T-helper 2 cell treated with Interferon-gamma antibody and Interleukin-4, amounts not matched to agents 5 μg/mL and 100 μg/mL, for 36 hours (primary cell): ENCODE measurements at places on chromosomes 7 and 10.

DNA sequence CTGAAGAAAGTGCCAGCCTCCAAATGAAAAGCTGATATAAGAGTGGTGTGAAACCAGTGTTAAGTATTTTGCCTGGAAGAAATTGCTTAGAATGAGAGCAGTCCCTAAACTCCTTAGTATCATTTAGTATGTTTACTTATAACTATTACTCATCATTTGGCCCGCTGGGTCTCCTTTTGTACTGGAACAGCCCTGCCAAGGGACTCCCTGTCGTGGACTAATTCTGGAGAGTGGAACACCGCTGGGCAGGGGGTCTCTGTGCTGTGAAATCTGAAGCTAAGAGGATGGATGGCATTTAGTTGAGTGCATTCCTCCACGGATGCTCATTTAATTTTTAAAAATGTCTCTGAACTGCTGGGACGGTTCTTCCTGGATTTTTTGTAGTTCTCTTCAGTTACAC, 889.9 kb upstream of the C7orf33 start:
- DNase-seq, result no peak

GRCh38 chr10:79938728-79939406, 10.0 kb downstream of the SFTPD start:
- no peak for DNase-seq

- DNase-seq, result no peak
These were observed 1159.0 kb downstream of the TYW1 start for GRCh38 chr7:68155676-68156075.

GRCh38 chr7:80199051-80199450, 64.4 kb downstream of the GNAI1 start:
- DNase-seq, result no peak

GRCh38 chr10:12470719-12471118, 121.4 kb downstream of the CAMK1D start:
- no peak for DNase-seq

- DNase-seq, result no peak
These were observed 18.8 kb upstream of the ANKRD1 start for GRCh38 chr10:90939648-90940047.

DNA sequence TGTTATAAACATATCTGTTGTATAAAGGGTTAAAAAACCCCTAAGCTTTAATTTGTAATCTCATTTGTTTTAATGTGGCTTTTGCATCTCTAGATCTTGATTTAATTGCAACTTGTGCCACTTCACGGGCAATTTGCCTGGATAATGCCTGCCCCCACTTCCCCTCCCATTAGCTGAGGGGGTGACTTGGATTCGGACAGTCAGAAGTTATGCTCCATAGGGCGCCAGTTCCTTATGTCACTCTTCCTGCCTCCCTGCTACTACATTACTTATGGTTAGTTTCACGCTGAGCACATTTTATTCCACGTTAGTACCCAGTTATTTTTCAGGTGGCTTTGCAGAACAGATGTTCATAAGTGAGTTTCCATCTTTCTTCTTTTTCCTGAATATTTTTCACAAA, 1015.2 kb upstream of the PHF14 start:
- DNase-seq, result no peak

DNA sequence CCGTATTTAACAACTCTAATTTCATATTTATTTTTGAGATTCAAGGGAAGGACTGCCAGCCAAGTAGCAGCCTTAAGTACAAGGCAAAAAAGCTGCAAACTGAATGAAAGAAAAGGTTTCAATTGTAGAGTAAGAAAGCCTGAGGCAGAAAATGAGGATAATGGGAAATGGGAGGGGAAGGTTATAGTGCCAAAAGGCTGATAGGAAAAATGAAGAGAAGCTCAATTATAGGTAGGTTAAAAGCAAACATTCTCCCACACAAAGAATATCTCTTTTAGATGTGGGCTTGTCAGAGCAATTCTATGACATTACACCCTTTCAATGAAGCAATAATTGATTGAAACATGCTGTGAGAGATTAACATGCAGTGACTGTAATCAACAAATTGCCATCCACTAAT, 175.3 kb downstream of the RAPGEF5 start:
- DNase-seq, result no peak

GRCh38 chr10:104327745-104328645, 10.3 kb downstream of the ITPRIP start:
- DNase-seq, result no peak

- no peak for DNase-seq
These were observed 62.8 kb downstream of the SH3PXD2A start for GRCh38 chr10:103792547-103792946.

GRCh38 chr10:19826712-19827111, 10.5 kb downstream of the PLXDC2 start:
- no peak for DNase-seq

GRCh38 chr10:77417806-77418640, 219.6 kb downstream of the KCNMA1 start:
- DNase-seq, result no peak
